ENCODE measurements at places on chromosomes 16 and 17. TPM values are rescaled to one million over a fixed set of nuclear protein-coding genes. Genes with fewer than 3 reads are reported as not detected.
A peak's percentile ranks its signal among the peaks of the same experiment; 100 is the strongest.

The HEATR9 gene
- not detected for total RNA-seq

GRCh38 chr16:29812754-29813643 lies 1.0 kb downstream of the PRRT2 start:
- DNase-seq: no peak
- H3K4me3 ChIP-seq: peak overlapping the region; percentile 75
- no peaks in the 10 kb centered on the region for H3K27me3 ChIP-seq
- peaks cover 93% of the 10 kb centered on the region for H3K4me1 ChIP-seq

DNA sequence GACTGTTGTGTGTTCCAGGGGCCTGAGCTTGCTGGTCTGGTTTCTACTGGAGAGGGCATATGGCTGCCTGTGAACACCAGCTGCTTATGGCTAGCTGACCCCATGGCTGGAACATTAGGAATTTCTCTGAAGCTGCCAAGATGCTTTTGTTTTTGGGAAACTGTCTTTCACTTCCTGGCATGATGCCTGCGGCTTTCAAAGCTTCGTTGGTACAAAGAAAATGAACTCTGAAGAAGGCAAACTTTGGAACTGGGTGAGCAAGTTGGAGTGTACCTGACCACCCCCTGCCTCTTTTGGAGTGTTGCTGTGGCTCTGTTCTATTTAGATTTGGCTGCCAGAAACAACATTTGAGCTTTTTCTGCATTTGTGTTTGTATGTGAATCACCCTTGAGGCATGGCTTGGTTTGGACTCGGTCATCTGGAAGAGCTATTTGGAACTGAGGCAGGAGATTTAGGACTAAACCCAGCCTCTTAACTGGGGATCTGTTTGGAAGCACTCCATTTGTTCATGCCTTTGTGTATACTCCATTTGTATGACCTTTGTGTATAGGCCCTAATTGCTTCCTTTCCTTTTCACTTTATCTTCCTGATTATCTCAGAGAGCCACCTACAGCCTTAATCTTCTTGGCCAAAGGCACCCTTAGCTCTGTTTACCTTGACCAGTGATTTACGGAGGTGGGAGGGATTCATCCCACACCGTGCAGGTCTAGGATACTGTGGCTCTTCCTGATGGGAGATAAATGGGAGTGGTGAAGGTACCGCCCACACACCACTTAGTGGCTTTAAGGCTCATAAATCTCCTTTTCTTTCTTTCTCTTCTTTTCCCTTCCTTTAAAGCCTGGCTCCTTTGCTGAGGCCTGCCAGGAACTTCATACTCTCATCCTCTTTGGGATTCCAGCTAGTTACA lies 7.3 kb upstream of the CPHXL start:
- H3K4me3 ChIP-seq: no peak overlapping the region
- peaks cover 7% of the 10 kb centered on the region for H3K4me1 ChIP-seq
- no peaks in the 10 kb centered on the region for H3K27me3 ChIP-seq
- peak overlapping the region; percentile 29 for H3K27ac ChIP-seq
- H3K36me3 ChIP-seq: no peaks in the 10 kb centered on the region

- no peak overlapping the region for H3K27ac ChIP-seq
- no peak for DNase-seq
- H3K4me3 ChIP-seq: no peak overlapping the region
- H3K4me1 ChIP-seq: no peaks in the 10 kb centered on the region
Measured at GRCh38 chr17:50256826-50257618, 17.2 kb upstream of the TMEM92 start.

- H3K36me3 ChIP-seq: no peaks in the 10 kb centered on the region
- DNase-seq: peak; percentile 56
- peaks cover 63% of the 10 kb centered on the region for H3K4me1 ChIP-seq
- peak overlapping the region; percentile 95 for H3K27ac ChIP-seq
- peak overlapping the region; percentile 86 for H3K4me3 ChIP-seq
- no peaks in the 10 kb centered on the region for H3K27me3 ChIP-seq
Measured at GRCh38 chr16:526181-527014, 1.1 kb upstream of the CAPN15 start.

The KRTAP9-8 gene
- not detected for total RNA-seq

DNA sequence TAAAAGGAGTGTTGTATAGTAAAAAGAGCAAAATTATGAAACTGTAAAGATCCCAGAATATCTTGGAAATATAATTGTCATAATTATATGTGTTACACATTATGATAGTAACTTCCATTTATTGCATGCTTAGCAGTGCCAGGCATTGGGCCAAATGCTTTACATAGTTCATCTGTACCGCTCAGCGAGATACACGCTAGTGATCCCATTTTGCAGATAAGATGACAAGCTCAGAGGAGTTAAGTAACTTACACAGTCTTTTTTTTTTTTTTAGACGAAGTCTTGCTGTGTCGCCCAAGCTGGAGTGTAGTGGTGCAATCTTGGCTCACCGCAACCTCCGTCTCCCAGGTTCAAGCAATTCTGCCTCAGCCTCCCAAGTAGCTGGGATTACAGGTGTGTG lies 6.8 kb upstream of the EZH1 start:
- H3K27me3 ChIP-seq: no peaks in the 10 kb centered on the region
- peak overlapping the region; percentile 71 for H3K27ac ChIP-seq
- no peaks in the 10 kb centered on the region for H3K36me3 ChIP-seq
- H3K4me1 ChIP-seq: peaks cover 41% of the 10 kb centered on the region

The WNK4 gene
- total RNA-seq: not detected

The KRTAP9-2 gene
- not detected for total RNA-seq

The NUBP2 gene
- 36.2 TPM for total RNA-seq

The SLC5A10 gene
- not detected for total RNA-seq

- H3K36me3 ChIP-seq: peaks cover 94% of the 10 kb centered on the region
- no peak for DNase-seq
- H3K4me3 ChIP-seq: no peak overlapping the region
- no peak overlapping the region for H3K27ac ChIP-seq
- H3K4me1 ChIP-seq: no peaks in the 10 kb centered on the region
Measured at GRCh38 chr17:76095943-76096342, 7.6 kb downstream of the EXOC7 start.

- H3K27ac ChIP-seq: peak overlapping the region; percentile 97
- peaks cover 96% of the 10 kb centered on the region for H3K4me1 ChIP-seq
- peak overlapping the region; percentile 78 for H3K4me3 ChIP-seq
- H3K27me3 ChIP-seq: no peaks in the 10 kb centered on the region
- peaks cover 23% of the 10 kb centered on the region for H3K36me3 ChIP-seq
- DNase-seq: no peak
Measured at GRCh38 chr17:40345994-40346764, 18.4 kb downstream of the GJD3 start.

GRCh38 chr17:66381701-66382362 lies 79.4 kb downstream of the PRKCA start:
- no peak overlapping the region for H3K4me3 ChIP-seq
- no peak overlapping the region for H3K27ac ChIP-seq
- peaks cover 6% of the 10 kb centered on the region for H3K4me1 ChIP-seq

The TNFRSF13B gene
- not detected for total RNA-seq

DNA sequence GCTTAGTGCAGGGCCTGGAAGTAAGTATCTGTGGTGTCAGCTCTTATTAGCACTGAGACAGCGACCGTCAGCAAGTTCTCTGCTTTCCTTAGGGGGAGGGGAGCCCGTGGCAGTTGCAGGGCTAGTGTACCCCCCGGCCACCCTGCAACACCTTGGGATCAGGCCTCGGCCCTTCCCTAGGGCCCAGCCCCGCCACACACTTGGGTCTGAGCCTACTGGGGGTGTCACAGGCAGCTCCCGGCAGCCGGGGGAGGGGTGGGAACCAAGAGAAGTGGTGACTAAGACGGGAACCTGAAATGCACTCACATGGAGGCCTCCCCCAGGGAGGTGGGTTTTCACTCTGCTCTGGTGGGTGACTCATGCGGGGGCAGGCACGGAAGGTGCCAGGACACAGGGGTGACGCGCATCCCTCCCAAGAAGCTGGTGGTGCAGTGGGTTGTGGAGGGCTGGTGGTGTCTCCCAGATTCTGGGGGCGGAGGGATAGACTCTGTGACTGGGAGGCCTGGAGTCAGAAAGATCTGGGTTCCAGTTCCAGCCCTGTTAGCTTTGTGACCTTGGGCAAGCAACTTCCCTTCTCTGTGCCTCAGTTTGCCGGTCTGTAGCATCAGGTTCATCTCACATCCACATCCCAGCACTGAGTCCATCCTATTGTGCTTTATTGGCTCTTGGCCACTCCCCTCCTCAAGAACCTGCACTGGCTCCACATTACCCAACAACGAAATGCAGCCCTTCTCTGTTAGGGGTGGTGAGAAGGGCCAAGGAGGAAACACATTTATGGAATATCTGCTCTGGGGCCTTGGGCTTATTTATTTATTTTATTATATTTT lies 44.5 kb downstream of the LAT start:
- H3K4me1 ChIP-seq: no peaks in the 10 kb centered on the region
- H3K27ac ChIP-seq: no peak overlapping the region
- H3K27me3 ChIP-seq: peaks cover 55% of the 10 kb centered on the region
- H3K4me3 ChIP-seq: no peak overlapping the region
- no peaks in the 10 kb centered on the region for H3K36me3 ChIP-seq
- DNase-seq: no peak

DNA sequence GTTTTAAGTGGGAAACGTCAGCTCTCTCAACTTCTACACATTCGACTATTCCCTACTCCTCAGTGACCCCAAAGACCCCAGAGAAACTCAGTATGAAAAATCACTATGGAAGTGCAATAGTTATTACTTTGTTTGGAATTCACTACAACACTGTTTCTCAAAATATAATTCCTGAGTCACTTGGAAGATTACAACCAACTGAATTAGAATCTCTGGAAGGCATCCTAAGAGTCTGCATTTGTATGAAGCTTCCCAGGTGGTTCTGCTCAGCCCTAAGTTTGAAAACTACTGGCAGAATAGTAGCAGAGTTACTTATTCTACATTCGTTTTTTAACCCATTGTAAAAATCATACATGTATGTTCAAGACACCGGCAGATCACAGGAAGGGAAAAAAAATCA lies 525.6 kb downstream of the MAF start:
- no peaks in the 10 kb centered on the region for H3K4me1 ChIP-seq
- no peaks in the 10 kb centered on the region for H3K27me3 ChIP-seq
- H3K4me3 ChIP-seq: no peak overlapping the region
- no peak overlapping the region for H3K27ac ChIP-seq
- H3K36me3 ChIP-seq: no peaks in the 10 kb centered on the region
- no peak for DNase-seq

DNA sequence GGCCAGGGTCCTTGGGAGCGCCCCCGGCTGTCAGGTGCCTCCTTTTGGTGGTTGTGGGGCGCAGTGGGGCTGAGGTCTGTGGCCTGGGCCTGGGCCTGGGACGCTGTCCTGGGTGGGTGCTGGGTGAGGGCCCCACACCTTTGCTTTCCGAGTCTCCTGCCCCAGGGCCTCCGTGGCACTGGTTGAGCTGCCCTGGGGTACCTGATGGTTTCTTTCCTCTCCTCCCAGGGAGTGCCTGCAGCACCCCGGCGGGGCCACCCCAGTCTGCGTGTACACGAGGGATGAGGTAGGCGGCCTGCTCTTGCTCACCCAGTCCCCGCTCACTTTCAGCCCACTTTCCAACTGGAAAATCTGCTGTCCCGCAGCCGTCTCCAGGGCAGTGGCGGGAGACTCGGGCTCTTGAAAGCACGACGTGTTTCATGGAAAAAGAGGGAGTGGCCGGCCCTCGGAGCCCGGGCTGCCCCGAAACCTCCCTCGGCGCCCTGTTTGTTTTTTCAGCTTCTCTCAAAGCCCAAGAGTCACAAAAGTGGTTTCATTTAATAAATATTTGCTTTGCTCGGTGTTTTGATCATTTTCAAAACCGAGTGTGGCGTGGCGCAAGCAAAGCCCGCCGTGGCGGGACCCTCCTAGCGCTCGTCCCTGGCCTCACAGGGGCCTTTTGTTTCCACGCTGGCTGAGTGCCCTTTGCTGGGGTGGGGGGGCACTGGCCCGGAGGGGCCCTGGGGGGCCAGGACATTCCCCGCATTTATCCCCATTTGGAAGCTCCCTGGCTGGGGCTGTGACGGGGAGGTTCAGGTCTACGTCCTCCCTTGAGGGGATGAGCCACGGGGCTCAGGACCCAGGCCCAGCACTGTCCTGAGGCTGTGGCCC lies 17.4 kb downstream of the ASPSCR1 start:
- DNase-seq: no peak
- H3K4me3 ChIP-seq: no peak overlapping the region
- H3K27me3 ChIP-seq: no peaks in the 10 kb centered on the region
- peaks cover 31% of the 10 kb centered on the region for H3K4me1 ChIP-seq

GRCh38 chr17:49677933-49678847 lies at the start of gene SPOP:
TSS of gene SPOP (minus strand) at chr17:49678097. CDS start at chr17:49622810, 55,287 bp downstream.
- peak; percentile 99 for DNase-seq
- H3K27ac ChIP-seq: peak within 1 kb of the TSS; percentile 96
- H3K4me1 ChIP-seq: peaks cover 46% of the 10 kb centered on the region
- peaks cover 14% of the 10 kb centered on the region for H3K36me3 ChIP-seq
- H3K27me3 ChIP-seq: no peaks in the 10 kb centered on the region

GRCh38 chr17:48541577-48542113 lies 3.3 kb downstream of the HOXB2 start:
- peak; percentile 71 for DNase-seq
- peak overlapping the region; percentile 90 for H3K27ac ChIP-seq
- H3K4me1 ChIP-seq: peaks cover 46% of the 10 kb centered on the region
- no peaks in the 10 kb centered on the region for H3K36me3 ChIP-seq

The KLHL36 gene
- 84.4 TPM for total RNA-seq

The NME1 gene
- total RNA-seq: 18.9 TPM

DNA sequence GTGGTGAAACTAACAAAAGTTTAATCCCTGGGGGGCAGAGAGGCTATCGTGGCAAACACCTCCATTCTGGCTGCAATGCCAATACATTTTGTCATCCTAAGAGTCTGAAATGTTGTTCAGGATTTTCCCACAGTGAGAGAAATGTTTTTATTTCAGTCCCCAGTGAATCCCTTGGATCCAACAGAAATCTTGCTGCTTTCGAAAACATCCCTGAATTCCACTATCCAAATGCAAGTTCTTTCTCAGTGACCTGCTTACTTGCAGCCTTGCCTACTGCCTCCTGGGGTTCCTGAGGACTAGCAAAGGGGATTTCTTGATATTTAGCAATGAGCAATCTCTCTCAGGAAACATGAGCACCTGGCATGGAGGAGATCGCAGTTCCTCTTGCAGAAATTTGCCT lies 202.1 kb upstream of the IRX3 start:
- peak overlapping the region; percentile 68 for H3K27ac ChIP-seq
- no peaks in the 10 kb centered on the region for H3K27me3 ChIP-seq
- peaks cover 71% of the 10 kb centered on the region for H3K4me1 ChIP-seq
- no peak overlapping the region for H3K4me3 ChIP-seq

DNA sequence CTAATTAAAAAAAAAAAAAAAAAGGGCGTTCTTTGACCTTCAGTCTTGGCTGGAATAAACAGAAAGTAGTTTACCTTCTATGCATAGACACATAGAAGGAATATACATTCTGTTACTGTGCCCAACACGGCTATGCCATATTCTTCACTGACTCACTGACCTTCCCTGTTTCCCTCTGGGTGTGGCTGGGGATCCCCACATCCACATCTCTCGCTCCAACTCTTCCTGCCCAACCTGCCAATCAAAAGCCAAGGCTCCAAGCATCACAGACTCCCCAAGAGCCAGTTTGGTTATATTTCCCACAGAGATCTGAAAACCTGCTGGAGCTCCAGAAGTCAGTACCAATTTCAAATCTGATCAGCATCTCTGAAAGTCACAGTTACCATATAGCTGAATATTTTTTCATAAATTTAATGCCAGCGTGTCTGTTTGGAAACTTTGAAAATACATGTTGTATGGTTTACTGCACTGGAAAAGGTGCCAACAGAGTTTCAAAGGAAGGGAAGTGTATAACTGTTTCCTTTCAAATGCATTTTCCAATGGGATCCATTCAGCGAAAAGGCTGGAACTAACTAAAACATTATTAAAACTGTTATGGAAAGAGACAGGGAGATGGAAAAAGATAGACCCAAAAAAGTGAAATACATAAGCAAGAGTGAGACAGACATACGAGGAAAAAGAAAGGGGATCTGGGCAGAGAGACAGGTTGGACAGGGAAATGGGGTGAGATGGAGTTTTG lies 91.8 kb downstream of the SMG6 start:
- no peak overlapping the region for H3K4me3 ChIP-seq
- no peaks in the 10 kb centered on the region for H3K27me3 ChIP-seq
- peaks cover 79% of the 10 kb centered on the region for H3K4me1 ChIP-seq
- no peaks in the 10 kb centered on the region for H3K36me3 ChIP-seq
- peak overlapping the region; percentile 89 for H3K27ac ChIP-seq
- no peak for DNase-seq

The STX1B gene
- 0.77 TPM for total RNA-seq
